Fibroblast of lung (primary cell): ENCODE measurements at places on chromosomes 13 and 19. TPM values are rescaled to one million over a fixed set of nuclear protein-coding genes. Genes with fewer than 3 reads are reported as not detected.

CCNA1 gene
- polyA plus RNA-seq: 0.48 and 0.89 TPM in 2 replicates

CCL25 gene
- polyA plus RNA-seq: not detected in 2 replicates

GRCh38 chr13:114151565-114152284 lies 19.3 kb upstream of the RASA3 start:
- DNase-seq: peak; percentile 50

DNA sequence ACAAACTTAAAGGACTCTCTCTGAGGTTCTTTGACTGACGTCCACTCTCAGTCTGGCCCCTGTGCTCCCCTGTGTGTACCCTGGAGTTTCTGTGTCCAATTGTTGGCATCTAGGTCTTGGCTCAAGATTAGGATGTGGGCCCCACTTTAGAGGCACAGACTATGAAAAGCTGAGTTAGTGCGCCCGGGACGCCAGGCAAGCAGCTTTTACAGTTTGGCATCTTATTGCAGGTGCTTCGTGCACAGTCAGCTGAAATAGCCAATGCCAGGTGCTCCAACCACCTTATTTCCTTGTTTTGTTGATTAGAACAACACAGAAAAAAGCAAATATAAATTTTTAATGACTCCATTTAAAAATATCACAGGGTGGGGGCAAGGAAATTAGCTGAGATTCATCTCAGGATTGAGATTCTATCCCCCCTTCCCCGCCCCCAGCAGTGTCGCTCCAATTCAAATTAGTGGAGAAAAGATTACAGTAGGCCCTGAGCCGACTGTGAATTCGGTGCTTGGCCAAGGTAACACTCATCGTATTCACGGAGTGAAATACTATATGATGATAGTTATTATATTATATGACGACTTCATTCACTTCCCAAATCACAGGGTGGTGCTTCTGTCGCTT lies 4.3 kb downstream of the SOX1 start:
- DNase-seq: no peak

DNA sequence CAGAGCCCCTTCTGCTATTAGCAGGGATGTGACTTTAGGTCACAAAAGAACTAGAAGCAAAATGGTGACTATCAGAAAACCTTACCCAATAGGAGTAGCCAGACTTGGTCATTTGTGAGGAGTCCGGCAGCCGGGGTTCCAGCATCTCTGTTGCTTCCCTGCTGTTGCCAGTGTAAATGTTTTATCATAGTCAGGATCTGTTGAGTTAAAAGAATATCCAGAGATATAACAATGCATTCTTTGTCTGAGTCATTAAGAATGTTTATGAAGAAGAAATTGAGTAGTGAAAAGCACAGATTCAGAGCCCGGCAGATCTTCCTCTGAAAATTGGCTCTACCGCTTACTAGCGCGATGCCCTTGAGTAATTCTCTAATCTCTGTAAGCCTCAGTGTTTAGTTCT lies 84.2 kb downstream of the COL4A2 start:
- DNase-seq: peak; percentile 52

DNA sequence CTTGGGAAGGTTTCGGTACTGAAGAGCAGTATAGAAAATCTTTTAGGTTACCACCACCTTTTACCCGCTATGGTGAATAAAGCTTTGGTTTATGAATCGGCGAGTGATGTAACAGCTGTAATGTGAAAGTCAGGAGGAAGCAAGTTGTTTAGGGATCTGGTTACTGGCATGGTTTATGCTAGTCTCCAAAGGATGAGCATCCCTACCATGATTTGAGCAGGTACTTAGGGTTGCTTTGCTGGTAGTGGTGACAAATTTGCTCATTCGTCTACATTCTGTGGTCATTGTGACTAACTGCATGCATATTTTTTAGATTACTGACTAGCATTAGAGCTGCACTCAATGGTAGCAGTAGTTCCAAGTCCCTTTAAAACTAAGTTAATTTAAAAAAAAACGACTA lies 104.1 kb downstream of the FRY start:
- DNase-seq: peak; percentile 40
